Bronchial smooth muscle cell (primary cell): ENCODE measurements at places on chromosomes 5 and 9. TPM values are rescaled to one million over a fixed set of nuclear protein-coding genes. Genes with fewer than 3 reads are reported as not detected.

The URM1 gene
- 24.7 and 30.2 TPM in 2 replicates for total RNA-seq

The DMRTA1 gene
- 0.34 and 0.47 TPM in 2 replicates for total RNA-seq

The PCDH12 gene
- under 0.01 TPM in 1 of 2 replicates, not detected in the other for total RNA-seq

The LRRC26 gene
- total RNA-seq: not detected in 2 replicates

The PCDHA2 gene
- under 0.01 TPM in 1 of 2 replicates, not detected in the other for total RNA-seq

The LAMC3 gene
- total RNA-seq: 0.09 TPM in 1 of 2 replicates, not detected in the other

The MUSK gene
- 0.32 and 2.1 TPM in 2 replicates for total RNA-seq

The LRRC19 gene
- not detected in 2 replicates for total RNA-seq

The ZFP2 gene
- total RNA-seq: 1.9 and 2.6 TPM in 2 replicates

The GPR150 gene
- under 0.01 and 0.32 TPM in 2 replicates for total RNA-seq

The TXNDC8 gene
- total RNA-seq: not detected in 2 replicates

The PRR16 gene
- total RNA-seq: 1.6 and 5.2 TPM in 2 replicates

The OTP gene
- not detected in 2 replicates for total RNA-seq

The DAP gene
- 31.0 and 40.8 TPM in 2 replicates for total RNA-seq

The DIPK1B gene
- total RNA-seq: 0.69 and 1.1 TPM in 2 replicates

The SPATA31A3 gene
- total RNA-seq: not detected in 2 replicates

The SV2C gene
- not detected in 2 replicates for total RNA-seq

The CRHBP gene
- 0.26 and 0.63 TPM in 2 replicates for total RNA-seq

The SPINK14 gene
- total RNA-seq: not detected in 2 replicates

The MLANA gene
- total RNA-seq: not detected in 2 replicates

The APBA1 gene
- total RNA-seq: 5.7 and 9.4 TPM in 2 replicates

The PCDHA13 gene
- total RNA-seq: 0.09 and 0.16 TPM in 2 replicates

The IFNA2 gene
- not detected in 2 replicates for total RNA-seq

The FAT2 gene
- total RNA-seq: under 0.01 and 0.09 TPM in 2 replicates

The FBP1 gene
- not detected in 2 replicates for total RNA-seq

The RAI14 gene
- 56.6 and 78.7 TPM in 2 replicates for total RNA-seq

The FAM221B gene
- not detected in 2 replicates for total RNA-seq

The BASP1 gene
- 34.2 and 54.4 TPM in 2 replicates for total RNA-seq

The SMIM3 gene
- 23.5 and 38.1 TPM in 2 replicates for total RNA-seq

The CARD9 gene
- total RNA-seq: 0.77 and 0.79 TPM in 2 replicates
